ENCODE measurements at places on chromosomes 16 and 17.

GRCh38 chr17:12422651-12423050 is 243.0 kb upstream of the MYOCD start:
- no peak for DNase-seq

GRCh38 chr16:2518823-2519710 is 1.1 kb upstream of the AMDHD2 start:
- no peak for DNase-seq

GRCh38 chr16:49468611-49469310 is 95.2 kb downstream of the C16orf78 start:
- DNase-seq: no peak

GRCh38 chr16:84928679-84929420 is 82.5 kb downstream of the ZDHHC7 start:
- no peak for DNase-seq

- peak; percentile 56 for DNase-seq
Measured at GRCh38 chr17:57092171-57092570, 7.1 kb downstream of the AKAP1 start.

DNA sequence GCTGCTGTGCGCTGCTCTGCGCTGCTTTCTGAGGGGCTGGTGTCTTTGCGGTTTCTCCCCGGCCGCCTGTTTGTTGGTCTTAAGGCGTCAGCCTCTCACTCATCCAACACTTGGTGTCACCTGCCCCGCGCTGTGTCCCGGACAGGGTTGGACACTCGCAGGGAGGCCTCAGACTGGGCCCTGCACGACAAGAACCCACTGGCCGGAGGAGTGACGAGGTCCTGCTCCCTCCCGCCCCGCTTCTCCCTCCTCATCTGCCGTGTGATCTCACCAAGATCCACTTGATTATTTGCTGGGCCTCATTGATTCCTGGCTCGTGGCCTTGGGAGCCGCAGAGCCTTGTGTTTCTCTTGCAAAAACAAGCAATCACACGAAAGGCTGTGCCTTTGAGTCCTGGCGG is 56.6 kb downstream of the PRMT7 start:
- no peak for DNase-seq

DNA sequence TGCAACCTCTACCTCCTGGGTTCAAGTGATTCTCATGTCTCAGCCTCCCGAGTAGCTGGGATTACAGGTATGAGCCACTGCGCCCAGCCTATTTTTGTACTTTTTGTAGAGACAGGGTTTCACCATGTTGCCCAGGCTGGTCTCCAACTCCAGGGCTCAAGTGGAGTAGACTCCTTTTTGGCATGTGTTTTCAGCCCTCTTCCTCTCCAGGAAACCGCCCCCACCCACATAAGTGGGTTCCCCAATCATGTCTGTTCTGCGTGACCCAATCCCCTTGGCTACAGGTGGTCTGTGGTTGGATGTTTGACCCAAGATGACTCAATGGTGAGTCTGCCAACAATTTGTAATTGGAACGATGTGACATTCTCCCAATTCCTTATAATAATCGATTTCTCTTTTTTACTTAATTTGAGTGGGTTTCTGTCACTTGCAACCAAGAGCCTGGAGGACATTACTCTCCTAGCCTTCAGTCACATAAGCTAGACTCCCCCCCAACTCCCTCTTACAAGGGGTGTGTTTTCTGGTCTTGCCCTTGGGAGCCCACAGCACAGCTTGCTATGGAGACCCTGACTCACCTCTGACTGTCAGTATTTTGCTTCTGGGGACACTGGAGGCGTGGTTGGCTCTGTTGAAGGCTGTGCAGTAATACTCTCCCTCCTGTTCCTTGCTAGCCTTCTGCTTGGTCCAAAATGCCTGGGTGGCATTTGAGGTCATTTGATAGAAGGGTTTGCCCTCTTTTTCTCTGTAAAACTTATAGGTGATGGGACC is 34.9 kb downstream of the PECAM1 start:
- DNase-seq: no peak

- DNase-seq: no peak
Measured at GRCh38 chr17:8046306-8046928, 7.6 kb downstream of the ALOX15B start.

DNA sequence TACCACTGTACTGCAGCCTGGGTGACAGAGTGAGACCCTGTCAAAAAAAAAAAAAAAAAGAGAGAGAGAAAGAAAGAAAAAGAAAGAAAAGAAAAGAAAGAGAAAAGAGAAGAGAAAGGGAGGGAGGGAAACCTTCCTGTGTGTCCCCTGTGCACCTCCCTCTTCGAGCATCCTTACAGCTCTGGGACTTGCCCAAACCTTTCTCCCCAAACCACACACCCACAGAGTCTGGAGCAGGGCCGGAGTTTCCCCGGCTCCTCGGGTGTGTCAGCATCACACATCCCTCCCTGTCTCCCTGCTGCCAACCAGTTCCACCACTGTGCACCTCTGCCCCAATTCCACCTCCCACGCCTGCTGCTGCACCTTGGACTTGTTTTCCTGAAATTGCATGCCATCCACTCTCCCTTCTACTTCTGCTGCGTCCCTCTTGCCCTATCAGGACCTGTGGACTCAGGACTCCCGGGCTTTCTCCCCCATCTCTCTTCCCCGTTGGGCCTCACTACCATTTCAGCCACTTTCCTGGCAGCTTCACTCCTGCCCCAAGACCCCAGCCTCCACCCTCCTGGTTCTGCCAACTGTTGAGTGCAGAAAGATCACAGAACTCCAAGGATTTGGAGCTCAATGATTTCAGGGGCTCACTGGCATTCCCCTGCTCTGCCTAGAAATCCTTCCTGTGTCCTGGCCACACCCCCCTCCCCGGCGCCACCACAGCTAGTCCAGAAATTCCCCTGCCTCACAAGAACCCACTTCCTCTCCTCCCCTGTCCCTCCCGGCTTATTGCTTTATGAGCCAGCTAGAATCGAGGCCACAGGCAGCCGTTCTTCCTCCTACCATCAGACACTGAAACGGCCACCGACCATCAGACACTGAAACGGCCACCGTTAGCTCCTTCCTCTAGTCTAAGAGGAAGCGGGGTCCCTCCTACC is 3.7 kb upstream of the CDK3 start:
- peak; percentile 89 for DNase-seq

DNA sequence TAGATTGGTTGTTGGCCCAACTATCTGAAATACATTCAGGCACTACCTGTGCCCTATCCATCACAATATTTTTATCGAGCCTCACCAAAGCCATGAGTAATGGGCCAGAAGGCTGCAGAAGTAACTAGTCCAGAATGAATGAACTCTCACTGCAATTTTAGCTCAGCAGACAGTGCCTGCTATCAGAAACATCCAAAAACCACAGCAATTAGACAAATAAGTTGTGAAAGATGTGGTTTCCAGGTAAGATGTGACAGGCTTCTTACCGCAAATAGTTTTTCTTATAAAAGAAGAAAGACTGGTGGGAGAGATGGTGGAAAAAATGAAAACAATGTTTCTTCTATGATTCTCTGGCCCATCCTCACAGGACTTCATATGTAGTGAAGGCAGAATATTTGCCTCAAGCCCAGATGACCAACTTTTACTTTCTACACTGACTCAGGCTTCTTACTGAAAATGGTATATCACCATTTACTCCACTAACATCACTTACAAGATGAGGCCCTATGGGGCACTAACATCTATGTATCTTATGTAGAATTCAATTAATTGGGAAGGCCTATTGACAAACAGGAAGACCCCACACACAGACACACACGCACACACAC is 9.8 kb upstream of the RFFL start:
- DNase-seq: no peak

- peak; percentile 20 for DNase-seq
Measured at GRCh38 chr17:28065706-28066105, 23.2 kb downstream of the NLK start.

GRCh38 chr17:45666641-45667040 is 117.5 kb upstream of the CRHR1 start:
- DNase-seq: no peak

- no peak for DNase-seq
Measured at GRCh38 chr16:89344458-89344834, 126.9 kb downstream of the ZNF778 start.

- no peak for DNase-seq
Measured at GRCh38 chr16:71771571-71771970, 37.1 kb downstream of the AP1G1 start.

DNA sequence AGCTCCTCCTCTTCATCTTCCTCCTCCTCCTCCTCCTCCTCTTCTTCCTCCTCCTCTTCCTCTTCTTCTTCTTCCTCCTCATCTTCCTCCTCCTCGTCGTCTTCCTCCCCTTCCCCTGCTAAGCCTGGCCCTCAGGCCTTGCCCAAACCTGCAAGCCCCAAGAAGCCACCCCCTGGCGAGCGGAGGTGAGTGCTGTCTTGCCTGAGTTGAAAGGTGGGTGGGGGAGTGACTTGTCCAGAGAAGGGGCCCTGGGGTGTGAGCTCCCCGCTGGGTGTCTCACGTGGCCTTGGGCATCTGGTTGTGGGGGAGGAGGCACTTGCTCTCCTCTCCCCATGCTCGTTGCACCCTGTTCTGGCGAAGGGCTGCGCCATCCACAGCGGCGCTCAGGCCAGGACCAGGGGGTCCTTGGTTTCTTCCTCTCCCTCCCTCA is 8.0 kb downstream of the ELOB start:
- no peak for DNase-seq

DNA sequence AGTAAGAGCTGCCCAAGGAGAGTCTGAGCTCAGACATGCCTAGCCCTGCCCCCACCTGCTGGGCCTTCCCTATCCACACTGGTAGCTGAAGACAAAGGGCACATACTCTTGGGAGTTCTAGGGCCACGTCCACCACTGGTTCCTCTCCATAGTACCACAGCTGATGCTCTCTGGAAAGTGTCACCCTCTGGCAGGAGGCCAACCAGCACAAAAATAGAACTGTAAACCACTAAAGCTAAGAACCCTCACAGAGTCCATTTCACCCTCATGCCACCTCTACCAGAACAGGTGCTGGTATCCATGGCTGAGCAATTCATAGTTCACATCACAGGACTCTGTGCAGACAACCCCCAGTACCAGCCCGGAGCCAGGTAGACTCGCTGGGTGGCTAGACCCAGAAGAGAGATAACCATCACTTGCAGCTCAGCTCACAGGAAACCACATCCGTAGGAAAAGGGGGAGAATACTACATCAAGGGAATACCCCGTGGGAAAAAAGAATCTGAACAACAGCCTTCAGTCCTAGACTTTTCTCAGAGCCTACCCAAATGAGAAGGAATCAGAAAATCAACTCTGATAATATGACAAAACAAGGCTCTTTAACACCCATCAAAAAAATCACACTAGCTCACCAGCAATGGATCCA is 115.3 kb downstream of the CEP112 start:
- DNase-seq: no peak

DNA sequence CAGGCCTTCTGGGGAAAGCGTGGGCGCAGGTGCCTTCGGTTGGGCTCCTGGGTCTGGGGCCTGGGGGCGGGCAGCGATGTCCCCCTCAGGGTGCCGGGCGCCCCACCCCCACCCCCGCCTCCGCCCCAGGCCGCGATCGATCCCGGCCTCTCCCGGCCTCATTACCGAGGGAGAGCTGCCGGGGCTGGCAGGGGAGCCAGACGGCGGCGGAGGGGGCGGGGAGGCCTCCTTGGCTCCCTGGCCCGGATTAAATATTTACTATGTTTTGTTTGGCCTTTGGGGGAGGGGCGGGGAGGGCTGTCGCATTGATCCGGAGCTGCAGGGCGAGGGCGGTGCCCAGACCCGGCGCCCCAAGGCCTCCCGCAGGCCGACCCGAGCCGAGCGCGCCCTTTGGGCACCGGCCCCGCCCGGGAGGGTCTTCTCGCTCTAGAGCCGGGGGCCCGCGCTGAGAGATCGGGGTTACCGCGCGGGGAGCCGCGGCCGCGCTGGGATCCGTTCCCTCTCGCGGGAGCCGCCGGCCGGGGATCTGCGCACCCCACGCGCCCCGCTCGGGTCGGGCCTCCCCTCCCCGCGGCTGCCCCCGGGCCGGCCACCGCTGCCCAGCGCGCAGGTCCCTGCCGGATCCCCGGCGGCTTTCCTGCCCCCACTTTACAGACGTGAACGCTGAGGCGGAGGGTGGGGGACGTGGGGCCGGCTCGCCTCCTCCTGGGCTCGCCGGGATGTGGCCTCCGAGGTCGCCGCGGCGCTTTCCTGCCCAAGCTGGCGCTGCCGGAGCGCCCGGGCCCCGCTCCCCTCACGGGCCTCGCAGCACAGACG is 27.0 kb downstream of the RTN4RL1 start:
- no peak for DNase-seq

- DNase-seq: no peak
Measured at GRCh38 chr16:85229869-85230462, 117.7 kb upstream of the CIBAR2 start.

GRCh38 chr17:74427048-74427762 is 4.7 kb upstream of the GPRC5C start:
- DNase-seq: no peak

- DNase-seq: no peak
Measured at GRCh38 chr17:17154556-17154955, 51.6 kb downstream of the PLD6 start.

DNA sequence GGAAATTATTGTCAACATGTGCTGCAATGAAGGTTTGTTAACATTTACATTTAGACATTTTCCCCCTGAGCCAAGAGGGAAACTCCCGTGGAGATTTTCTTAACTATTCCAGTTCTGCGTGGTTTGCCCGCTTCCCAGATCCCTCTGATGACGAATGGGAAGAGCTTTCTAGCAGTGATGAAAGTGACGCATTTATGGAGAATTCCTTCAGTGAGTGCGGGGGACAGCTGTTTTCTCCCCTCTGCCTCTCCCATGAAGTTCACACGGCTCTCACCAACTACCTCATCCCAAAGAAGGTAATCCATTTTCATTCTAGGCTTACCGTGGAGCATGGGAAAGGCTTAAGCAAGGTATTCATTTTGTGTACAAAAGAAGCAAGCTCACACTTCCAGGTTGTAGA is 18.2 kb downstream of the HEATR3 start:
- DNase-seq: no peak

Measured in HL-60 (cell line).